ENCODE measurements at places on chromosomes 4 and X.

DNA sequence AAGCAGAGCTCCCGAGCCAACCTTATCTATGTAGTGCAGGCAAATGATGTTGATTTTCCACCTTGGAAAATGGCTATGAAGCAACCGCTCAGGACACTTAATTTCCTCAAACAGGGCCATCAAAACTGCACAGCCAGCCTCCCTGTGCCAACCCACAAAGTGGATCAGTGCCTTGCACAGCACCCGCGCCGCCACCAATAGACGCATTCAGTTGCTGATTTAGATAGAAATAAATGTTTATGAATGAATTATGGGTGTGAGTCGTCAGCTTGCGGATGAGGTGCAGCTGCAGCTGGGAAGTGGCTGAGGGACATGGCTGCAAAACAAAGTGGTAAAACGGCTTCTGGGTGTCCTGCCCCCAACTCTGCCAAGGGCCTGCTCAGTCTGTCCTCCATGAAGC lies 47.0 kb downstream of the SOD3 start:
- no peak for DNase-seq

DNA sequence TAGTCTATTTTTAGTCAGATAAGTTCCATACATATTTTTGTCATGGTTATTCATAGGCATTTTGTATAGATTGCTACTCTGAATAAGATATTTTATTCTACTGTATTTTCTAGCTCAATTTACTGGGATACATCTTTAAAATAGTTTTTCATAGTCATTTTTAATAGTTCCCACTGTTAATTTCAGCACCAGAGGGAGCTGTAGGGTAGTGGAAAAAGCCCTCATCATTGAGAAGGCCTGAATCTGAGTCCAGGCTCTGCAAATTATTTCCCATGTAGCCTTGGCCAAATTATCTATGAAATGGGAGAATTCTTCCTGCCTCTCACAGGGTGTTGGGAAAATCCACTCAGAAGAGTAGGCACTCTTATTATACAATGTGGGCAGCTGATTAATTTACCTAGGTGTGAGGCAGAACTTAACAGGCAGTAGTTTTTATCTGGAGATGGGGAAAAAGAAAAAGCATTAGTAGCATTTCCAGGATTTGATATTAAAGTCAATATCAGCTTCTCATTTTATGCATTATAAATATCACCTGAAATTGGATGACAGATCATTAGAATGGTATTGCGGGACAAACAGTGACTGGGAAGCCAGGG lies 102.9 kb upstream of the PAQR3 start:
- no peak for DNase-seq

- peak; percentile 40 for DNase-seq
Measured at GRCh38 chrX:40171513-40172400, 74.0 kb upstream of the BCOR start.

GRCh38 chr4:3765271-3766035 lies 732 bp upstream of the ADRA2C start:
- DNase-seq, result no peak

DNA sequence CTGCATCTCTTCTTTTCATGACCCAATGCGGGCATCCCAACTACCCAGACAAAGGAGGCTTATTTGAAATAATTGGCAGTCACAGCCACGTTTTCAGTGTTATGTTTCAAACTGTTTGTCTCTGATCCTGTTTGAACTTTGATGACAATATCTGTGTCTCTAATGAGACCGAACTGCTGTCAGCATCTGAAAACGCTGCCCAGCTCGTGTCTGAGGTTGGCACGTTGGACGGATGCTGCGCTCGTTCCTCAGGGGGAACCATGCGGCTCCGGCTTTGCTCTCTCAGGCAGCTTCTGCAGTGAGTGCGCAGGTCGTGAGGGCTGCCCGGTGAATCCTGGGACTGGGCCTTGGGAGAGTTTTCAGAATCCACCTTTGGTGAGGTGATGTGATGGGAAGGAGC lies 58.4 kb upstream of the SORBS2 start:
- no peak for DNase-seq

DNA sequence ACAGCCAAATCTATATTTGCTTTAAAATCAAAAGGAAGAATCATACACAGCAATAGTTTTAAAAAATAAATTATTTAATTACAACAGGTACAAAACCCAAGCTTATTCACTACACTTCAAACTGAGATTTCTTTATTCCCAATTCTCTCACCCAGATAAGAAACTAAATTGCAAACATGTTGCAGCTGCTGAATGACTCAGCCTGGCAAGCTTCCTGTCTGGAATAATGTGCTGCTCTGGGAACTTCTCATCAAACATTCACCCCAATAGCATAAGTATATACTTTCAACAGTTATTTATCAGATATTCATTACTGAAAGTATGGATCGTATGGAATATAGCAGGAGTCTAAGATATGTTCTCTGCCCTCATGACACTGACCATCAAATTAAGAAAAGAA lies 43.0 kb upstream of the GABRA2 start:
- DNase-seq, result no peak

DNA sequence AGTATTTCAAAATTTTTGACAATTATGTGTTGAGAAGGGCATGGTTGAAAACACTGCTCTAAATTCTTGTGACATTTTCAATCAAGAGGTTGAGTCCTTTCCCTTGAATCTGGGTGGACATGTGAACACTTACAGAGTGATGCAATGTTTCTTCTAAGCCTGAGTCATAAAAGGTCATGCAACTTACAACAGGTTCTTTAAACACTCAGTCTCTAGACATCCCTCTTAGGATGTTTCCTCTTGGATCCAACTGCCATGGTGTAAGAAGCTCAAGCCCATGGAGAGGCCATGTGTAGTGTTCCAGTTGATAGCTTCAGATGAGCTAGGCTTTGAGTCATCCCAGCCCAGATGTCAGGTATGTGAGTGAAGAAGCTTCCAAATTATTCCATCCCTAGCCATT lies 232.2 kb upstream of the MAOA start:
- no peak for DNase-seq

GRCh38 chr4:119841361-119841760 lies 212.8 kb upstream of the PDE5A start:
- DNase-seq, result no peak

DNA sequence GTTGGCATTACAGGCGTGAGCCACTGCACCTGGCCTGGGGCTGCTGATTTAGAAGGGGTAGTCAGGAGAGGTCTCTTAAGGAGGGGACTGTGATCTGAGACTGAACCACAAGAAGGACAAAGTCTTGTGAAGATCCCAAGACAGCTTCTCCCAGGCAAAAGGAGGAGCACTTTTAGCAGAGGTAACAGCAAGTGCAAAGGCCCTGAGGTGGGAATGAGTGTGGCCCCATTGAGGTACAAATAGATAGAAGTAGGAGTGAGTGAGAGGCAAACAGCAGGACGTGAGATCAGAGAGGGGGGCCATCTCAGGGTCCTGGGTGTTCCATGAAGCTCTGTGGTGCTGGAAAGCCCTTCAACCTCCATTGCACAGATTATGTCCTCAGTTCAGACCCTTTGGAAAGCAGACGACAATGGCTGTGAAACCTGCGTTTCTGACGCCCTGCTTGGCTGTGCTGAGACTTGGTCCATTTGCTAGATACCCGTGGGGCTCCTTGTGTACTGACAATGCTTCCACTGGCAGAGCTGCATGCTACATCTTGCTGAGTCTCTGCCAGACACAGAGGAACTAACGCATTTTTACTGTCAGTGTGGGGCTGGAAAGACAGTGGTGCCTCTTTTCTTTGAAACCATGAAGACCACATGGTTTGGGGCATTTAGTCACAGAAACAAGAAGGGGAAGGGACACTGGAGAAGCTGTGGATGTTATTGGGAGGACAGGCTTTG lies 1.3 kb upstream of the CCKAR start:
- DNase-seq, result no peak

GRCh38 chr4:73662709-73663546 lies 42.7 kb upstream of the RASSF6 start:
- DNase-seq, result no peak

DNA sequence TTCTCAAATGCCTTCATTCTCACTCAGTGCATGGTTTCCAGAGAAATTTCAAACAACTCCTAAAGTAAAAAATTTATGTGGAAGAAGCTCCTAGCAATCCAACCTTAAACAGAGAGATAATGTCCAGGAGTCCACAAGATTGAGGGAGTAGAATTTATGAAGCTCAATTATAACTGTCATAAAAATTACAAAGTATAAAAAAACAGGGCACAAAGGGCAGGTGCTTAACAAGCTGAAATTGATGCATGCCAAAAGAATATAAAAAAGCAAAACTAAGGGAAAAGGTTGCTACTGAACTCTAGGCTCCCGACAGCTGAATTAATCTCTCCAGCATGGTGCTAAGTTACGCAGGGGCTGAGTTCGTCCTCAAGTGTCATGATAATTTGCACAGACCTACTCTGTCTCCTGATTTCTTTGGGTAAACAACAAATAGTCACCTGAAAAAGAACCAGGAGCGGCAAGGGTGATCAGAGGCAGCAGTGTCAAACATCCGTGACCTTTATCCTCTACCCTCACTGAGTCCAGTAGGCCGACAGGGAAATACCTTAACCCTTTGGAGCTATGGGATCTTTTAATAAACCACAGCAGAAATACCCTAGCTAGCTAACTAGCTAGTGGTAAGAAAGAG lies 47.2 kb upstream of the RELL1 start:
- DNase-seq, result no peak

- peak; percentile 18 for DNase-seq
Measured at GRCh38 chr4:1290165-1290977, 680 bp downstream of the MAEA start.

DNA sequence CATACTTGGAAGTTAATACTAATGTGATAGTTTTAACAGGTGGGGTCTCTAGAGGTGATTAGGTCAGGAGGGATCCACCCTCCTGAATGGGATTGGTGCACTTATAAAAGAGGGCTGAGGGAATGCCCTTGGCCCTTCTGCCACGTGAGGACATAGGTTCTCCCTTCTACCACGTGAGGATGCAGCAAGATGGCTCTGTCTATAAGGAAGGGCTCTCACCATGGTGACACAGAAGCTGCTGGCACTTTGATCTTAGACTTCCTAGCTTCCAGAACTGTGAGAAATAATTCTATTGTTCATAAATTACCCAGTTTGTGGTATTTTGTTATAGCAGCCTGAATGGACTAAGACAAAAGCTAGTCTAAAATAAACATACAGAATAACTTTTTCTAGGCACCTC lies 1.0 kb downstream of the AADAT start:
- DNase-seq, result no peak

DNA sequence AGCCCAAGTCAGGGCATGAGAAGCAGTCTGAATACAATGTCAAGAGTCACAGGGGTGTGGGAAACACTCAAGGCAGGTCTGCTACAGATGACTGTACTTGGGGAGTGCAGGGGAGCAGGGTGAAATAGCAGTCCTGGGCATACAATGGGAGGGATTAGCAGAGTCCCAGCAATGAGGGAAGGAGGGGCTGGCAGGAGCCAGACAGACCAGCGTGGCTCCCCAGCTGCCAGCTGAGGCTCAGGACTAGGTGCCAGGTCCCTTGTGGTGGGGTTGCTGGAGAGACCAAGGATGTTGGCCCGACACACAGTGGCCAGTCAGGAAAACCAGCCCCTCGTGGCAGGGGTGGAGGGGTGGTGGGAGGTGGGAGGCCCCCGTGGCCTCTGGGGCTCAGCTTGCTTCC lies 86.6 kb downstream of the RTL5 start:
- DNase-seq, result no peak

DNA sequence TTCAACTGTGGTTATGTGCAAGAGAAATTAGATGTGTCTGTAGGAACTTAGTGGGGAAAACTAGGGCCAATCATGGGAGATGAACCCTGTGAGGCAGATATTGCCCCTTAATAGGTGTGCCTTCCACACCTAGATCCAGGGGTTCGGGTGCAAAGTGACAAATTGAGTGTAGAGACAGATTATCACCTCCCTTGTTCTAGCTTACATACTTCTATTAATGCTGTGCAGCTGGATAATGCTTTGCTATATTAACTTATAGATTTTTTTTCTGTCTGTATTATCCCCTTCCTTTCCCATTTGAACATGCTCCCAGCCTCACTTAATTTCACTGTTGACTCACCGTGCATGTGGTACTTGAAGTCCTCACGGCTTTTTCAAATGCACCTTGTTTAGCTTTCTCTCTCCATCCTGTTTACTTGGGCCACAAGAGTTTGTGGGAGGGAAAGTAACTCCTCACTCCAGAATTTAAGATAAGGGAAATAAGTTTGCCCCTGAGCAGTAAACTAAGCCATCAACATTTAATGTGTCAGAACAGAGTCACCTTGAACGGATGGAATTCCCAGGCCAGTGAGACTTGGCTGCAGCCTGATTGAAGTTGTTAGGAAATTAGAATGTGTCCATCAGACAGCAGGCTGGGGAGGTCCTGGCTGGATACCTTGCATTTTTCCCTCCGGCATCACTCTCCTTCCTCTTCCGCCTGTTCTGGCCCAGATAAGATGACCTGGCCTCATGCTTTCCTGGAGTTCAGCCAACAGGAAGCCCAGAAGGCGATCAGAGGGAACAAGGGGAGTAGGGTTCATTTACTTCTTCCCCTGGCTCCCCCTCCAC lies 478.4 kb downstream of the BCOR start:
- no peak for DNase-seq

- DNase-seq, result no peak
Measured at GRCh38 chr4:25578432-25578831, 77.2 kb upstream of the SLC34A2 start.

DNA sequence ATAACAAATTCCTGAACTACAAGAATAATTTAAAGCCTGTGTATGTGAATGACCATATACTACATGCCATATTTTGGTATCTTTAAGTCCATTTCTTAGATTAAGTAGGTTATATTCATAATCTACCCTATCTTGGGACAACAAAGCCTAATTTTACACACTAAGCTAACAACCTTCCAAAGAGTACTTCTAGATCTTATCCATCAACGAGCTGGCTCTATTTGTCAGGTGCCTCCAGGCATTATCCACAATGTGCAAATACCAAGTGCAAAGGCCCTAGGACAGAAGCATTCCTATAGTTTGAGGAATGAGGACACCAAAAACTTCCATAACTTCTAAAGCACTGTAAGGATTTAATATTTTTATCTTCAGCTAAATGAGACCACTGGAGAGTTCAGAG lies 3.5 kb downstream of the SLBP start:
- DNase-seq, result no peak

- no peak for DNase-seq
Measured at GRCh38 chrX:1398431-1399340, 6.8 kb upstream of the SLC25A6 start.

DNA sequence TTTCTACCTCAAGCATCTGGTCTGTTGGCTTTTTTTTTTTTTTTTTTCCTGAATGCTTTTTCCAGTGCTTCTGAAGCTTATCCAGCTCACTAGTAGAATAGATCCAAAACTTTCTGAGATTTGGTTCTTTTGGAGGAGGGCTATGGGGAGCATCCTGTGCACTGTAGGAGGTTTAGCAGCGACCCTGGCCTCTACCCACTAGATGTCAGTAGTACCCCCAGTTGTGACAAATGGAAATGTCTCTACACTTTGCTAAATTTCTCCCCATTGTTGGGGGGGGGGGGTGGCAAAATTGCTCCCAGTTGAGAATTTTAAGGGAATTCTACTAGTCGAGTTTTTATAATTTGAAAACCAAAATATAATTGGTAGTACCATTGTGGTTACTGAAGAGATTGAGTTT lies 23.0 kb upstream of the PPA2 start:
- no peak for DNase-seq
